Activated T-helper 1 cell treated with anti-CD3 and anti-CD28 coated beads, Interleukin-12 subunit alpha, Interleukin-12 subunit beta, Interleukin-2, Interleukin-4 antibody, amounts not matched to agents 30 ng/mL and 10 ng/mL and 1 ng/mL, durations not matched to agents 14 hours and 24 hours and 36 hours (primary cell): ENCODE measurements at places on chromosomes 1 and 21. TPM values are rescaled to one million over a fixed set of nuclear protein-coding genes. Genes with fewer than 3 reads are reported as not detected.

DNA sequence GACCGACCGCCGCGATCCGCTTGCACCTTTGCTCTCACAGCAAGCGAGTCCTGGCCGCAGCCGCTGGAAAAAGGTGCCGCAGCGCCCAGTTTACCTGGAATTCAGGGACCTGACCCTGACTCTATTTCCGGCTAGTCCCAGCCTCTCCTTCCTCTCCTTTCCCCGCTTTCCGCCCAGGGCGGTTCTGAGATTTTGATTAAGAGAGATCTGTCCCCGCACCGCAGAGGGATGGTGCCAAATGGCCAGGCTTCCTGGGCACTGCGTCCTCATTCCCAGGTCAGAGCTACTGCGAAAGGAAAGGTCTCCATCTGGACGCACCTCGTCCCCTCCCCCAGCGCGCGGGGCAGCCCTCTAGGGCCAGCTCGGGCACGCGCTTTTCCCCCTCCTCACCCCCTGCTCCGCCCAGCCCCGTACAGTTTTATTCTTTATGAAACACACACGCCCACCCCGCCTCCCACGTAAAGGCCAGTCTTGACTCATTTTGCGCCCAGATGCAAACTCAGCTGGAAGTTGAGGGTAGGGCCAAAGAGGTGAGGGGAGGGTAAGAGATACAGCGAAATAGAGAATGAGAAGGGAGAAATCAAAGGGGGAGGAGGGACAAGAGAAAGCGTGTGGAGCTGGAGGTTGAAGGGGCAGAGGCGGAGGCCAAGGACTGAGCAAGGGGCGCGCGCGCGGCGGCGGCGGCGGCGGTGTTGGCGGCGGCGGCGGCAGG lies 411.8 kb upstream of the ESRRG start:
- peak overlapping the region; percentile 55 for H3K27ac ChIP-seq
- H3K36me3 ChIP-seq, result peaks cover 2% of the 10 kb centered on the region
- peaks cover 59% of the 10 kb centered on the region for H3K27me3 ChIP-seq

- H3K27ac ChIP-seq, result no peak overlapping the region
- DNase-seq, result no peak
- no peaks in the 10 kb centered on the region for H3K36me3 ChIP-seq
These were observed 295.3 kb upstream of the LYPLAL1 start for GRCh38 chr1:218878369-218878768.

- H3K36me3 ChIP-seq, result peaks cover 1% of the 10 kb centered on the region
- H3K27me3 ChIP-seq, result peaks cover 47% of the 10 kb centered on the region
- H3K4me3 ChIP-seq, result peak overlapping the region; percentile 72
- no peak for DNase-seq
These were observed 508 bp downstream of the RAVER2 start for GRCh38 chr1:64745181-64745985.

- H3K27ac ChIP-seq, result no peak overlapping the region
- H3K4me1 ChIP-seq, result no peaks in the 10 kb centered on the region
- H3K36me3 ChIP-seq, result no peaks in the 10 kb centered on the region
- H3K27me3 ChIP-seq, result no peaks in the 10 kb centered on the region
- no peak for DNase-seq
These were observed 1311.6 kb upstream of the ADGRL4 start for GRCh38 chr1:80318108-80318507.

DNA sequence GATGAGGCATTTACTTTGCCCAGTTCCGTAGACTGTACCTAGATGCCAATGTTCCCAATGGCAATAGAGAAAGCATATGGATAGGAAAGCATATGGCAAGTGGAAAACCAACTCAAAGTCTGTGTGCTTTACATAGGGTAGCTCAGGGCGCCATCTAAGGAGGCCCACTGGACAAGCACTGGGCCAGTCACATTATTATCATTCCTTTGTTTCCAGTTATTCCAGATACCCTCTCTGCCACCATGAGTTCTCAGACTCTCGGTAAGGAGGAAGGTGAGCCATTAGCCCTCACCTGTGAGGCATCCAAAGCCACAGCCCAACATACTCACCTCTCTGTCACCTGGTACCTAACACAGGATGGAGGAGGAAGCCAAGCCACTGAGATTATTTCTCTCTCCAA lies 9.8 kb downstream of the CD101 start:
- H3K27ac ChIP-seq, result no peak overlapping the region
- no peak overlapping the region for H3K4me3 ChIP-seq
- no peak for DNase-seq
- no peaks in the 10 kb centered on the region for H3K27me3 ChIP-seq
- peaks cover 3% of the 10 kb centered on the region for H3K36me3 ChIP-seq

- no peaks in the 10 kb centered on the region for H3K36me3 ChIP-seq
- H3K27me3 ChIP-seq, result no peaks in the 10 kb centered on the region
- no peaks in the 10 kb centered on the region for H3K4me1 ChIP-seq
- no peak overlapping the region for H3K4me3 ChIP-seq
- no peak overlapping the region for H3K27ac ChIP-seq
- no peak for DNase-seq
These were observed 139.7 kb upstream of the BEND5 start for GRCh38 chr1:48916130-48917069.

GRCh38 chr1:226738421-226738994 lies 574 bp downstream of the ITPKB start:
- H3K36me3 ChIP-seq, result peaks cover 27% of the 10 kb centered on the region
- H3K27ac ChIP-seq, result peak overlapping the region; percentile 94
- H3K4me1 ChIP-seq, result peaks cover 40% of the 10 kb centered on the region
- no peaks in the 10 kb centered on the region for H3K27me3 ChIP-seq
- peak overlapping the region; percentile 90 for H3K4me3 ChIP-seq
- DNase-seq, result no peak

GRCh38 chr1:185991266-185991665 lies 257.1 kb downstream of the HMCN1 start:
- no peak for DNase-seq
- peaks cover 7% of the 10 kb centered on the region for H3K27me3 ChIP-seq
- peaks cover 15% of the 10 kb centered on the region for H3K4me1 ChIP-seq
- no peak overlapping the region for H3K27ac ChIP-seq

DNA sequence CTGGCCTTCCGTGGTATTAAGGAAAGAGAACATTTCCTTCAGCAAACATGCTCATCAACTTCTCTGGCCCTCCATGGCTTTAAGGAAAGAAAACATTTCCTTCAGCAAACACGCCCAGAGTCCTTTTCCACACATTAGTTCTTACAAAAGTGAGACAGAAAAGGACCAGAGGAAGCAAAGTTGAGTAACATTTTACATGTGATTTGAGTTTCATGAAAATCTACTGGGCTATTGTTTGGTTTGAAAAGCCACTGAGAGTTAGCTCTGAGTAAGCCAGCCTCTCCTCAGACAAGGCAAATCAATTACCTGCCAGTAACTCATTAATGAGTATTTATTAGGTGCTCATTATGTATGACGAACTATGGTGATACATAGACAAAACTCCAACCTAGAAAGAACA lies 78.0 kb downstream of the NID1 start:
- H3K36me3 ChIP-seq, result peaks cover 6% of the 10 kb centered on the region
- no peak overlapping the region for H3K27ac ChIP-seq
- peaks cover 24% of the 10 kb centered on the region for H3K27me3 ChIP-seq
- no peak overlapping the region for H3K4me3 ChIP-seq

DNA sequence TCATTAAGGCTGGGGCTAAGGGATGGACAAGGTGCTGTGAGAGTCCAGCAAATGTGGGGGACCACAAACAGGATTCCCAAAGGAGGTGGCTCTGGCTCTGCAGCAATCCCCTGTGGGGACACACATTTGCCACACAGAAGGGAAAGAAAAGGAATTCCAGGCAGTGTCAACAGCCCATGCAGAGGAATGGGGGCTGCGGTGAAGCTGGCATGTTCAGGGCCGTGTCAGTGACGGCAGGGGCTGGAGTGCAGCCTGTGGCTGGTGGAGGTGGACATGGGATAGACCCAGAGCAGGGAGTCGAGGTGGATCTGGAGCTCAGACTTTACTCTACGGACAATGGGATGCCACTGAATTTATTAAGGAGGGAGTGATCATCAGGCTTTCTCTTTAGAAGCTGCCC lies 183.2 kb downstream of the TRABD2B start:
- H3K4me3 ChIP-seq, result no peak overlapping the region
- no peaks in the 10 kb centered on the region for H3K4me1 ChIP-seq
- DNase-seq, result no peak

DNA sequence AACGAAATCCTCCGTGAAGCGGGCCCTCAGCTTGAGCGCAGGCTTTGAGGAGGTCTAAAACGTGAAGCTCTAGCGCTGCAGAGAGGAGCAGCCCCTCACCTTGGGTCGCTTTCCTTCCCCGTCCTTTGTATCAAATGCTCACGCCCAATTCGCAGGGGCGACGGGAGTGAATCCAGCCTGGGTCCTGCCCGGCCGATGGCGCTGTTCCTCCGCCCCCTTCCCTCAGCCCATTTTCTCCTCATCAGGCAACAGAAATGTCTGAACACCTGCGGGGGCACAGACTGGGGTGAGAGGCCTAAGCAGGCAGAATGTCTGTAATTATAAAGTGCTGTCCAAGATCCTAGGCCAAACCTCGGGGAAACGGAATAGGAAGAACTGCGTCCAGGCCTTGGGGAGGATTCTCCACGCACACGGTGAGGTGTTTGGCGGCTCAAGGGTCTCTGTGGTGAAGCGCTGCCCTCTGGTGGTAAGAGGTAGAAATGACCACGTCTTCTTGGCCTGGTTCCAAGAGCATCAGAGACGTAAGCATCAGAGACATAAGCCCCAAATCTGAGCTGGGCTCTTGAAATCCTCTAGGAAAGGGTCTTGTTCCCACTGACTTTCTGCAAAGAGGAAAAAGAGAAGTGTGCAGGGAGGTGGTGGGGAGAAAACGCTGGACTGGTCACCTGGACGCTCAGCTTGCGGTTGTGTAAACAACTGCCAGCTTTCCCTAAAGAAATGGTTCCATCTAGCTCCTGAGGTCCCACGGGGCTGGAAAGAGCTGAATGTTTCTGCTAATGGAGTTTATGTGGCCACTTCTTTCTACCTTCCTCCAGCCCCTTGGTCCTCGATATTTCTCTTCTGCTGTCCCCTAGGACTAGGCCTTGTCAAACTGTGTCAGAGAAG lies 92.1 kb upstream of the CD53 start:
- H3K27ac ChIP-seq, result no peak overlapping the region
- H3K36me3 ChIP-seq, result no peaks in the 10 kb centered on the region
- H3K4me1 ChIP-seq, result peaks cover 19% of the 10 kb centered on the region
- no peaks in the 10 kb centered on the region for H3K27me3 ChIP-seq
- H3K4me3 ChIP-seq, result no peak overlapping the region
- peak; percentile 68 for DNase-seq

- peaks cover 79% of the 10 kb centered on the region for H3K4me1 ChIP-seq
- peak overlapping the region; percentile 93 for H3K4me3 ChIP-seq
- H3K36me3 ChIP-seq, result peaks cover 42% of the 10 kb centered on the region
- DNase-seq, result no peak
- no peaks in the 10 kb centered on the region for H3K27me3 ChIP-seq
- H3K27ac ChIP-seq, result peak overlapping the region; percentile 92
These were observed 581 bp downstream of the ETV3 start for GRCh38 chr1:157137408-157138219.

DNA sequence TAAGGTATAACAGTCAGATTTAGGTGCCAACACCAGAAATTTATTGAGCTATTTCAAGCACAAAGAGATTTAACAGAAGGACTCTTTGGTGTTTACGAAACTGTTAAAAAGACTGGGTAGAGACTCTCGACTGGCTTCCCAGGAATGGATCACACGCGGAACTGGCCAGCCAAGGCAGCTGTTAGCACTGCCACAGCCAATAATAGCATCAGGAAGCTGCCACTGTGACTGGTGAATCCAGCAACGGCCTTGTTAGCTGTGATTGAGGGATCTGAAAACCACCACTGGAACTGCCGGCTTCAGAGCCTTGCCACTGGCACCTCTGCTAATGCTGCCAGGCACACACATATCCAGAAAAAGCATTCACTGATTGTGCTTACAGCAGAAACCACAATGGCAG lies 10.6 kb upstream of the SIM2 start:
- H3K36me3 ChIP-seq, result no peaks in the 10 kb centered on the region
- no peak for DNase-seq
- no peak overlapping the region for H3K27ac ChIP-seq
- peaks cover 53% of the 10 kb centered on the region for H3K27me3 ChIP-seq

- no peaks in the 10 kb centered on the region for H3K4me1 ChIP-seq
- no peak for DNase-seq
- H3K27me3 ChIP-seq, result no peaks in the 10 kb centered on the region
- H3K36me3 ChIP-seq, result no peaks in the 10 kb centered on the region
These were observed 16.7 kb upstream of the COL6A2 start for GRCh38 chr21:46081022-46081861.

- H3K4me3 ChIP-seq, result peak overlapping the region; percentile 77
- DNase-seq, result peak; percentile 42
- peaks cover 14% of the 10 kb centered on the region for H3K36me3 ChIP-seq
- H3K4me1 ChIP-seq, result peaks cover 76% of the 10 kb centered on the region
- H3K27me3 ChIP-seq, result no peaks in the 10 kb centered on the region
- peak overlapping the region; percentile 98 for H3K27ac ChIP-seq
These were observed 184.6 kb upstream of the JUN start for GRCh38 chr1:58968360-58968952.

DNA sequence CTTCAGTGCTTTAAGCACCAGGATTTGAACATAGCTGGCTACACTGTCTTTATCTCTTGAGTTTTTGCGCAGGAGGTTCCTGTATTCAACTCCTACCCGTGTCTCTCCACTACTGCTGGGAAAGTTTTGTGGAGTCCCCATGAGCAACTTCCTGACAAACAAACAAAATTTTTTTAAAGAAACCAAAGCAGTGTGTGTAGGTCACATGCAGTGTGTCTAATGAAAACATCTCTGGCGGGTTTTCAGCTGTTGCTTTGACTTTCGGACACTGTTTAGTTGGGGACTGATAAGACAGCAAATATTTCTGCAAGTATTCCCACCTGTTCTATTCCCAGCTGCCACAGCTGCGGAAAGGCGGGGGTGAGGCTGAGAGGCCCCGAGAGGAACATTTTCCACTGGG lies 2.0 kb downstream of the PSEN2 start:
- peaks cover 1% of the 10 kb centered on the region for H3K36me3 ChIP-seq
- peaks cover 17% of the 10 kb centered on the region for H3K27me3 ChIP-seq
- no peak overlapping the region for H3K4me3 ChIP-seq
- no peak for DNase-seq
- peaks cover 22% of the 10 kb centered on the region for H3K4me1 ChIP-seq

- no peak overlapping the region for H3K27ac ChIP-seq
- DNase-seq, result no peak
- no peaks in the 10 kb centered on the region for H3K36me3 ChIP-seq
These were observed 141.8 kb downstream of the TTLL7 start for GRCh38 chr1:83857103-83857502.

- peaks cover 8% of the 10 kb centered on the region for H3K36me3 ChIP-seq
- no peak overlapping the region for H3K4me3 ChIP-seq
- H3K27me3 ChIP-seq, result peaks cover 13% of the 10 kb centered on the region
- H3K27ac ChIP-seq, result peak overlapping the region; percentile 15
These were observed 36.3 kb upstream of the IL10 start for GRCh38 chr1:206808615-206809014.

- H3K4me3 ChIP-seq, result no peak overlapping the region
- DNase-seq, result no peak
- H3K27me3 ChIP-seq, result peaks cover 6% of the 10 kb centered on the region
These were observed 35.0 kb downstream of the CTTNBP2NL start for GRCh38 chr1:112431038-112431437.

The KRTAP11-1 gene
- not detected in 2 replicates for total RNA-seq

The MAEL gene
- not detected in 2 replicates for total RNA-seq

The GPR153 gene
- total RNA-seq, result 1.4 and 1.6 TPM in 2 replicates

The DCDC2B gene
- total RNA-seq, result 0.15 TPM in 1 of 2 replicates, not detected in the other

The KCNE2 gene
- not detected in 2 replicates for total RNA-seq

The PROK1 gene
- not detected in 2 replicates for total RNA-seq

The CASZ1 gene
- total RNA-seq, result 8.0 and 11.7 TPM in 2 replicates

The MYBPHL gene
- not detected in 2 replicates for total RNA-seq

The GJA4 gene
- not detected in 2 replicates for total RNA-seq
